ENCODE measurements at places on chromosomes 3 and 15.

DNA sequence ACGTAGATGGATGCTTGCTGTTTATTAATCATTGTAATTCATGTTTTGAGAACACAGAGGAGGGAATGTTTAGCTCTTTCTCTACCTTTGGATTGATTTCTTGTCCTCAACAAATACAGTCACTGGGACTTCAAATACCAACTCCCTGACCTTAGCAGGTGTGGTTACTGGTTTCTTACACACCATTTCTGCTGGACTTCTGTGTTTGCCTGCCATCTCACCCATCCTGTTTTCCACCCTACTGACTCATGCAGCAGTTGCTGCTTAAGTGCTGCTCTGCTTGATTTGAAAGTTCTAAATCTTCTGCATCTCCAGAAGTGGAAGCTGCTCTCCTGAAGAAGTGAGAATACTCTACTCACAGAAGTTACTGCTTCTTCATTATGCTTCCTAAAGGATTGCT lies 170.3 kb downstream of the ZPLD1 start:
- no peaks in the 10 kb centered on the region for H3K4me1 ChIP-seq
- H3K27ac ChIP-seq: no peak overlapping the region
- H3K27me3 ChIP-seq: no peaks in the 10 kb centered on the region
- H3K36me3 ChIP-seq: no peaks in the 10 kb centered on the region
- DNase-seq: no peak

DNA sequence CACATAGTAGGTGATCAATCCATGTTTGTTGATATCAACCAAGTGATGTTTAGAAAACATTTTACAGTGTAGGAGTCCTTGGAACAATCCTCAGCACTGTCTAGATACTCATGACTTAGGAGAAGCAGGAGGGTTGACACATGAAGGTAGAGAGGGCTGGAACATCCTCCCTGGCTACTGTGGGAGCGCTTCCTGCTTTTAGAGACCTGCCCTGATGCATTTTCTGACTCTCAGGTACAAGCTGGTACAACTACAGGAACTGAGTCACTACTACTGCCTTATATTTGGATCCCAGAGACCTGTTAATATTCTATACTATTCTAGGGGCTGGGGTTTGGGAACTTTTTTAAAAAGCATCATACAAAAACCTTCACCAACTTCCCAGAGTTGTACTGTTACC lies 20.1 kb downstream of the GPR156 start:
- H3K27me3 ChIP-seq: no peaks in the 10 kb centered on the region
- no peaks in the 10 kb centered on the region for H3K4me1 ChIP-seq
- H3K4me3 ChIP-seq: no peak overlapping the region
- no peak overlapping the region for H3K27ac ChIP-seq

- no peak overlapping the region for H3K4me3 ChIP-seq
- H3K4me1 ChIP-seq: no peaks in the 10 kb centered on the region
- DNase-seq: no peak
- H3K27me3 ChIP-seq: no peaks in the 10 kb centered on the region
Observed at GRCh38 chr15:89633585-89633984, 21.7 kb downstream of the KIF7 start.

GRCh38 chr15:63006032-63006878 lies 36.3 kb upstream of the TPM1 start:
- no peak for DNase-seq
- no peaks in the 10 kb centered on the region for H3K27me3 ChIP-seq
- no peak overlapping the region for H3K4me3 ChIP-seq
- no peak overlapping the region for H3K27ac ChIP-seq
- H3K36me3 ChIP-seq: no peaks in the 10 kb centered on the region
- H3K4me1 ChIP-seq: no peaks in the 10 kb centered on the region

GRCh38 chr3:68988740-68989139 lies 24.7 kb downstream of the EOGT start:
- no peak for DNase-seq
- no peak overlapping the region for H3K27ac ChIP-seq
- H3K36me3 ChIP-seq: no peaks in the 10 kb centered on the region
- H3K27me3 ChIP-seq: no peaks in the 10 kb centered on the region

DNA sequence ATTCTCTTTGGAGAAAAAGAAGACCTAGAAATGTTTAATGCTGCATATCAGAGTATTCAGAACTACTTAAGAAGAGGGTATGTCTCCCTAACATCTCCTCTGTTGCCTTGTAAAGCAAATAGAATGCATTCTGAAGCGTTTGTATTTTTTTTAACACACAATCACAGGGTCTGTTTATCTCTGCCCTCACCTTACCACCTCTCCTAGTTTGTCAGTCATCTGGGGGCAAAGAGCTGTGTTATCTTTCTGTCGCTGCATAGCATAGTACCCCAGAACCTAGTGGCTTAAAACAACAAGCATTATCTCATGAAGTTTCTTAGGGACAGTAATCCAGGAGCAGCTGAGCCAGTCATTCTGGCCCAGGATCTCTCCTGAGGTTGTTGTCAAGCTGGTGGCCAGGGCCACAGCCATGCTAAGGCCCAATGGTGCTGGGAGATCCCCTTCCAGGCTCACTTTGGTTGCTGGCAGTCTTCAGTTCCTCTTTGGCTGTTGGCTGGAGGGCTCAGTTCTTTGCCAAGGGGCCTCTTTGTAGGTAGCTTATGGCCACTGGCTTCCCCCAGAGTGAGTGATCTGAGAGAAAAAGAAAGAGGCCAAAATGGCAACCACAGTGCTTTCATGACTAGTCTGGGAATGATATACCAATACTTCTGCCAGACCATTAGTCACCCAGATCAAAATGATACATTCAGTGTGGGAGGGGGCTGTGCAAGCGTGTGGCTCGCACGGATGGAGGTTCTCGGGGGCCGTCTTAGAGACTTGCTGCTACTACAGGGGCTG lies 17.8 kb downstream of the EDEM1 start:
- no peak overlapping the region for H3K4me3 ChIP-seq
- H3K36me3 ChIP-seq: no peaks in the 10 kb centered on the region
- no peak for DNase-seq
- no peaks in the 10 kb centered on the region for H3K4me1 ChIP-seq

DNA sequence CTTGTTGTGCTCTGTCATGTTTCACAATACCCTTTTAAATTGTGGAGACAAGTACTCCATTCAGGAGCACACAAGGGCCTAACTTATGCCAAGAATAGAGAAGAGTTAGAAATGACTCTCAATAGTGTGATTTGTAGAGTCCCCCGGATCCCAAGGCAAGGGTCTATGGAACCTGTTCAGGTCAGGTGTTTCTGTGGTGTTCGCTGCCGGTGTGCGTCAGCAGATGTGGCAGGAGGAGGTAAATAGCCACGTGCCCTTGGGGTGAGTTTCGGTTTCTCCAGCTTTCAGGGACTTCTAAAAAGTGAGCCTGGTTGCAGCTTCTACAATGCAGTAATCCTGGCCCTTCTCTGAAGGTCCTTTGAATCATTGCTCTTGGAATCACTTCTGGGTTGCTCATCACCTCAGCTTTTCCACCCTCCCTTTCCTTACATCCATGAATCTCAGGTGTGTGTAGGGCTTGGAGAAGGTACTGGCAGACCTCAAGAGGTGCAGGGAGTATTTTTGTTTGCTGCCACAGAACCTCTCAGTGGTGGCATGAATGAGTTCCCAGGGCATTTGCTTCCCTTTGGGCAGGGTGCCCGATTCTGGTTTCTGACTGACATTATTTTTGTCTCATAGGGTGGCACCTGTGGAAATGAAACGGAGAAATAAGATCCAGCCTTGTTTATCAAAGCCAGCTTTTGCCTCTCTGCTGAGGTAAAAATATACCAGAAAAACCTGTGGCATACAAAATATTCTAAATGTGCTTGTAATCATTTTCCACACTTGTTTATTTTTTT lies 7.3 kb downstream of the ST3GAL6 start:
- no peaks in the 10 kb centered on the region for H3K36me3 ChIP-seq
- peaks cover 26% of the 10 kb centered on the region for H3K4me1 ChIP-seq
- peak; percentile 75 for DNase-seq
- H3K27me3 ChIP-seq: no peaks in the 10 kb centered on the region
- peak overlapping the region; percentile 71 for H3K27ac ChIP-seq
- no peak overlapping the region for H3K4me3 ChIP-seq

- no peak overlapping the region for H3K4me3 ChIP-seq
- H3K36me3 ChIP-seq: no peaks in the 10 kb centered on the region
- H3K27ac ChIP-seq: no peak overlapping the region
- peaks cover 17% of the 10 kb centered on the region for H3K27me3 ChIP-seq
Observed at GRCh38 chr15:23566071-23566554, 639 bp downstream of the MKRN3 start.

GRCh38 chr15:65434201-65434600 lies 11.5 kb upstream of the IGDCC4 start:
- no peak for DNase-seq
- no peak overlapping the region for H3K27ac ChIP-seq
- H3K36me3 ChIP-seq: no peaks in the 10 kb centered on the region
- no peaks in the 10 kb centered on the region for H3K4me1 ChIP-seq
- no peaks in the 10 kb centered on the region for H3K27me3 ChIP-seq

GRCh38 chr3:72270072-72270681 lies 485.2 kb upstream of the PROK2 start:
- no peaks in the 10 kb centered on the region for H3K36me3 ChIP-seq
- no peak overlapping the region for H3K4me3 ChIP-seq
- no peak overlapping the region for H3K27ac ChIP-seq

DNA sequence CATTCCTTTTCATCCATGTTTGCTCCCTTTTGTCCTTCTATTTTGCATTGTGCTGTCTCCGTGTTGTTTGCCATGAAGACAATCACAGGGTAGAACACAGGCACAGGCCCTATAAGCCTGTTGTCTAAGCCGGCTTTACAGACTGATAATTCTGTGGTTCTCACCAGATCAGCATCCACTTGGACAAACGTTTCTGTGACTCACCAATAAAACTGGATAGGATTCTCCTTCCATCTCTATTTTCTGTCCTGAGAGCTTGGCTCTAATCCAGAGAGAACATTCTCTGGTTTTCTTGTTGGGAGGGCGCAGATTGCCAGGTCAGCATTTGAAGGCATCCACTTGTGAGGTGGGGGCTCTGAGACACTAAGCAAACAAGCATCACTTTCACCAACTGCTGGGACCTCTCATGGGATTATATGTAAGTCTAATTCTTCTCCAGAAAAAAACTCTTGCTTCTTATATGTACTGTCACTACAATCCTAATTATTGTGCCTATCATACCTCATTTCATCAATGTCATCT lies 101.6 kb downstream of the ERC2 start:
- DNase-seq: no peak
- H3K4me1 ChIP-seq: no peaks in the 10 kb centered on the region
- no peak overlapping the region for H3K27ac ChIP-seq
- no peak overlapping the region for H3K4me3 ChIP-seq

- no peaks in the 10 kb centered on the region for H3K27me3 ChIP-seq
- no peaks in the 10 kb centered on the region for H3K4me1 ChIP-seq
- H3K4me3 ChIP-seq: no peak overlapping the region
- H3K27ac ChIP-seq: no peak overlapping the region
- no peaks in the 10 kb centered on the region for H3K36me3 ChIP-seq
Observed at GRCh38 chr3:3196148-3196861, 16.8 kb upstream of the CRBN start.

DNA sequence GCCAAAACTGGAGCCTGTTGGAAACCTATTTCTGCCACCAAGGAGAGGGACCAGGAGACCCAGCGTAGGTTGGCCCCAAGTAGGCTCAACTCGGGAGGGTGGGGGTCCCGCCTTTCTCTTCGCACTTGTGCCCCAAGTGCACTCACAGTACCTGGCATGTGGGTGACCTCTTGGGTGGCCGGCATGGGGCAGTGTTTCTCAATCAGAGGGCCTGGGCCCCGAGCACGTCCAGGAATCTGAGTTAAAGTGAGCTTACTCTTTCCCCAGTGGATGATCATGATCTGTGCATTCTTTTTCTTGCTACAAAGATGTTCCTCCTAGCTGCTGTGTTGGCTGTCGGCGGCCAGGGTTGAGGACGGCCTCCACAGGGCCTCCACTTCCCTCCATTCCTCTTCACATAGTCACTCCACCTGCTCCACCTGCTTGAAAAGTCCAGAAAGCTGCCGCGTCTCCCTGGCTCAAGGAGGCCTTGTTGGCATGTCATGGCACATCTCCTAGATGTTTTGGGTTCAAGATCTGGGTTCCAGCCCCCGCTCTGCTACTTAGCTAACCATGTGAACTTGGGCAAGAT lies 66.5 kb upstream of the SEC61A1 start:
- H3K27me3 ChIP-seq: no peaks in the 10 kb centered on the region
- DNase-seq: no peak
- H3K36me3 ChIP-seq: no peaks in the 10 kb centered on the region
- no peak overlapping the region for H3K4me3 ChIP-seq
- H3K27ac ChIP-seq: no peak overlapping the region

DNA sequence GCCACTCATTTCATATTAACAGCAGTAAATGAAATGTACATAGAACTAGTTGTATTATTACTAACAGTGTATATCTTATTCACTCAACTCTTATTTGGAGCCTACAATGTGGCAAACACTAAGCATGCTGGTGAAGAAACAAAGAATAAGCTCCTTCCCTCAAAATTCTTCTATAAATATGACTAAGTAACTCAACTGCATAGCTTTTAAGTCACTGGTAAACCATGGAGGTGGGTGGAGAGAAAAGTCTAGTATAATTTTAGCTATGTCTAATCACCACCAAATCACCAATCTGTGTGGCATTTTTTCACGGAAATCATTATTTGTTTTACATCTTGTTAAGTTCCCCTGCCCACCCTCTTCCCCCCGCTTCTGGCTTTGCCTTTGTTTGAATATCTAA lies 17.5 kb downstream of the COPS2 start:
- DNase-seq: no peak
- no peaks in the 10 kb centered on the region for H3K27me3 ChIP-seq
- peaks cover 81% of the 10 kb centered on the region for H3K36me3 ChIP-seq
- H3K27ac ChIP-seq: no peak overlapping the region
- no peaks in the 10 kb centered on the region for H3K4me1 ChIP-seq

- H3K27ac ChIP-seq: no peak overlapping the region
- H3K36me3 ChIP-seq: no peaks in the 10 kb centered on the region
- no peaks in the 10 kb centered on the region for H3K4me1 ChIP-seq
- DNase-seq: no peak
- H3K4me3 ChIP-seq: no peak overlapping the region
Observed at GRCh38 chr3:35012214-35012613, 627.1 kb upstream of the ARPP21 start.

DNA sequence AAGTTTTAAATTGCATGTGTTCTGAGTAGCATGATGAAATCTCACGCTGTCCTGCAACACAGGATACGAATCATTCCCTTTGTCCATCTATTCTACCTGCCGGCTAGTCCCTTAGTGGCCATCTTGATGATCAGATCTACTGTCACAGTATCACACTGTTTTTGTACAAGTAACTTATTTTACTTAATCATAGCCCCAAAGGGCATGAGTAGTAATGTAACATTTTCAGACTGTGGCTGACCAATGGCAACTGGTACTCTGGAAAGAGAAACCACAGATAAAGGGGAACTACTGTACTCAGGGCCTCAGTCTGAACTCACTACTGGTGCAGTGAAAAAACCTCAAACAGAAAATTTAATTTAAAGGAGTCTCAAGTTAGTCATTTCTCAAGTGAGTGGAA lies 127.3 kb upstream of the MRPL3 start:
- DNase-seq: no peak
- no peaks in the 10 kb centered on the region for H3K36me3 ChIP-seq
- no peak overlapping the region for H3K4me3 ChIP-seq
- no peaks in the 10 kb centered on the region for H3K27me3 ChIP-seq
- no peak overlapping the region for H3K27ac ChIP-seq

DNA sequence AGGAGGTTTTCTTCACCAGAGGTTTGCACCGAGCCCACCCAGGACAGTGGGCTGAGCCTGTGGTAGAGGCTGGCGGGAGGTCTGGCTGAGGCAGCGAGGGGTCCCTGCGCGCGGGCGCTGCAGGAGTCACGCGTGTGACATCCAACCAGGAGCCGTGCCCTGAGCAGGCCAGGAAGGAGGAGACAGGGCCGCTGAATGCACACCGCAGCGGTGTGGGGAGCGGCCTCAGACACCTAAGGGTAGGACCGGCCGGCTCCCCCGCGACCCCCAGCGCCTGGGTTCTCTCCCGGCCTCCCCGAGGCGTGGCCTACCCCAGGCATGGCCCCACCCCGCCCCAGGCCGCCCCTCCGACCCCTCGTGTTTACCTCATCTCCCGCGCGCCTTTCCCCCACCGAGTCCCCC lies 412 bp downstream of the SLC41A3 start:
- H3K27ac ChIP-seq: peak overlapping the region; percentile 46
- H3K4me3 ChIP-seq: no peak overlapping the region
- H3K4me1 ChIP-seq: no peaks in the 10 kb centered on the region
- H3K36me3 ChIP-seq: no peaks in the 10 kb centered on the region

All from adrenal gland (tissue), 19 donors.